Transverse colon (tissue), 4 donors: ENCODE measurements at places on chromosomes 5 and 9.
A peak's percentile ranks its signal among the peaks of the same experiment; 100 is the strongest.

GRCh38 chr5:7073666-7074065 lies 322.3 kb upstream of the ADCY2 start:
- DNase-seq = no peak

GRCh38 chr5:171442287-171443042 lies 23.0 kb downstream of the FGF18 start:
- DNase-seq = no peak

DNA sequence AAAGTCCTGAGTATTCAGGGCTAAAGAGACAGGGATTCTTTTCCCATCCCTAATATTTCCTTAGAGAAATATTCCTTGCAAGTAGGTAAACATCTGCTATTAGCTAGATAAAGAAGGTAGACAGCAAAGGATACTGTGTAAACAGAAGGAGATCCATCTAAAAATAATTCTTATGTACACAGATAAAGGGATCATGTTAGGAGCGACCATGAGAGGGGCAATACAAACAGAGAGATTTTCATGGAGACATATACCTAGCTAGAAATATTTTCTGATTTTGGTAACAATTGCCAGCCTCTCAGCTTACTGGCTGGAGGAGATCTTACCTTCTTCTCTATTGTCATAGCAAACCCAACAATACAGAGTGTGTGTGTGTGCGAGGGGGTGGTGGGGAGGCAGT lies 184.6 kb upstream of the DMAC1 start:
- DNase-seq = no peak

DNA sequence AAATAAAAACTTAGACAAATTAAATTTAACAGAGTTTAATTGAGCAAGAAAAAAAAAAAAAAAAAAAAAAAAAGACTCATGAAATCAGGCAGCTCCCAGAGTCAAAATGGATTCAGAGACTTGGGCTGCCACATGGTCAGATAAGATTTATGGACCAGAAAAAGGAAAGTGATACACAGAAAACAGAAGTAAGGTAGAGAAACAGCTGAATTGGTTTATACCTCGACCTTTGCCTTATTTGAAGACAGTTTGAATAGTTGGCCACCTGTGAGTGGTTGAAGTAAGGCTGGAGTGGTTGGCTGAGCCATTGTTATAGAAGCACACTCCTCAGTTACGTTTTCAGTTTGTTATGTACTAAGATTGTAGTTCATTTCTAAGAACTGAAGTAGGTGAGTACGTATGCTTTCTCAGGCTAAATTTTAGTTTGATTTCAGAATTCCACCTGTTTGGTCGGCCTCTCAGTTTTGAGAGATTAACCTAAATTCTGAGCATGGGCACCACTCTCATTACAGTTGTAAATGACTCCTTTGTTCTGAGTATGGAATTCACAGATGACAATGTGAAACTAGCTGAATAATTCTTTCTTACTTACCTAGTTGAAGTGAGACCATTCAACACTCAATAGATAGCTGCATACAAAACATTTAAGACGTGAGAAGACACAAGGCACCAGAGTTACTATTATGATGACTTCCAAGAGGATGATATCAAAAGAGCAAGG lies 149.0 kb downstream of the AOPEP start:
- DNase-seq = no peak

- no peak for DNase-seq
Observed at GRCh38 chr5:32100230-32100629, 73.9 kb downstream of the GOLPH3 start.

DNA sequence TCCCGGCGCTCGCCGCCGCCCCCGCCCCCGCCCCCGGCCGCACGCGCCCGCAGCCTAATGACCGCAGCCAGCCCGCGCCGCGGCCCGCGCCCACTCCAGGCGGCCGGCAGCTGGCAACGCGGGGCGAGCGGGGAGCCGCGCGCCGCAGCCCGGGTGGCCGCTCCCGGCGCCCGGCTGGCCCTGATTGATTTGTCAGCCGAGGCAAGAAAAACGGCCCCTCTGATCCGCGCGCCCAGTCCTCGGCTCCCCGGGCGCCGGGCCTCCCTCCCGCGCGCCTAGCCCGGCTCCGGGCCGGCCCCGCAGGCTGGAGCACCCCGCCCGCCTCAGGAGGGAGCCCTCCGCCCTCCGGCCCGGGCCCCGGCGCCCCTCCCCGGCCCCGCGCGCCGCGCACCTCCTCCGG lies 11.9 kb upstream of the LHX2 start:
- no peak for DNase-seq

- no peak for DNase-seq
Observed at GRCh38 chr5:76617675-76618074, 5.5 kb downstream of the F2RL2 start.

- DNase-seq = no peak
Observed at GRCh38 chr5:118698774-118699173, 289.6 kb downstream of the DTWD2 start.

DNA sequence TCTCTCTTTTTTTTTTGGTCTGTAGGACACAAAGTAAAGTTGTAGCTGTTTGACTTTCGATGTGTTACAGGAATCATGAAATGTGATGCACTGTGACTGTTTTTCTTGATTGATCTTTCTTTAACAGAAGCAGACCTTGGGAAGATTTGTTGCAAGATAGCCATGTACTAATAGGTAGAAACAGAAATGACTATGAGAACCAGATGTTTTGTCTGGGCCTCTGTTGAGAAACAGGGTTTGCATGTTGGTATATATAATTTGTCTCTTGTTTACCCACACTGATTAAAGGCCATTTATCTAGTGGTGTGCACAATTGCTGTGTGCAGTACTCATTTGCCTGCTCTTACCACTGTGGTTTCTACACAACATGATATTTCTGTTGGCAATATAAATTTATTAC lies 125.1 kb downstream of the HACD4 start:
- no peak for DNase-seq

GRCh38 chr5:118862596-118862995 lies 125.8 kb downstream of the DTWD2 start:
- DNase-seq = no peak

- DNase-seq = peak; percentile 83
Observed at GRCh38 chr9:136799079-136799853, 3.1 kb downstream of the CCDC183 start.

DNA sequence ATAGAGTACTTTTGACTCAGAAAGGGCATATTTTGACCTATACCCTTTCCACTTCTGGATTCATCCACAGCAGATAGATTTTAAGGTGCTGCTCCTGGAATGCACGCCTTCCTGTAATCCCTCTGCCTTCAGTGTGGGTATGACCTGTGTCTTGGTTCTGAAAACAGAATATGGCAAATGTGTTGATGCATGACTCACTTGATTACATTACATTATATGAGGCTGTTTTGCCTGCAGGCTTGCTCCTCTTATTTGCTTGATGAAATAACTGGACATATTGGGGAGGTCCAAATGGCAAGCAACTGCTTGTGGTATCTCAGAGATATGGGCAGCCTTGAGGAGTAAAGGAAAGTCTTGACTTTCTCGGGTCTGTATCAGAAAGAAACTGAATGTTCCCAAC lies 468.6 kb downstream of the CDH18 start:
- DNase-seq = no peak

- no peak for DNase-seq
Observed at GRCh38 chr5:173410459-173411233, 82.4 kb upstream of the STC2 start.

DNA sequence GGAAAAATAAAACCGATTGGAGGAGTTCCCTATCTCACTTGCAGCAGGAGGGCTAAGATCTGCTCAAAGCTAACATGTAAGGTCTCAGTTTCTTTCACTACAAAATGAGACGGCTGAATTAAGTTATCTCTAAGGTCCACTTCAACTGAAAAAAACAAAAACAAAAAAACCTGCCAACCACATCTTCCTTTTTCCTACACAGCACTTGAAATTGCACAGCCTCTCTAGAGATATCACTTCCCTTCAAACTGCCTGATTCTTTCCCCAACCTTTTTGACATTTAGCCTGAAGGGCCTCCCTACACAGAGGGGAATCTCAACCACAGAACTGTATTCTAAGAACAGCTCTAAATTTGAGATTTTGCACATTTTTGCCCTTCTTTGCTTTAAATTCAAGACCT lies 227.9 kb upstream of the TARS1 start:
- DNase-seq = no peak

DNA sequence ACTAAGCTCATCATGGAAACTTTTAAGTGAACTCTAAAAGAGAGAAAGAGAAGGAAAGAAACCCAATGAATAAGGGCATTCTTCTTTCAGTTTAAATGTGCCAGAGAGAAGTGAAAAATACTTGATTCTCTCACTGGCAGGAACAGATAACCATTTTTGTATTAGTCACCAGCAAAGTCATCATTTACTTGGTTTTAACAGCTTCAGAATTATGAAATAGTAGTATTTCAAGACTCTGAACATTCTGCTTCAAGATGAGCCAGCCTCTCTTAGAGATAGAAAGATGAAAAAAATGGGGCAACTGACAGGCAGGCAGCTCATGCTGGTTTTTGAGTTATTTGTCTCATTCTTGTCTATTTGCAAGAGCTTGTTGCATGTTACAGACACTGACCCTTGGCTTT lies 103.5 kb downstream of the GCNT1 start:
- DNase-seq = no peak

DNA sequence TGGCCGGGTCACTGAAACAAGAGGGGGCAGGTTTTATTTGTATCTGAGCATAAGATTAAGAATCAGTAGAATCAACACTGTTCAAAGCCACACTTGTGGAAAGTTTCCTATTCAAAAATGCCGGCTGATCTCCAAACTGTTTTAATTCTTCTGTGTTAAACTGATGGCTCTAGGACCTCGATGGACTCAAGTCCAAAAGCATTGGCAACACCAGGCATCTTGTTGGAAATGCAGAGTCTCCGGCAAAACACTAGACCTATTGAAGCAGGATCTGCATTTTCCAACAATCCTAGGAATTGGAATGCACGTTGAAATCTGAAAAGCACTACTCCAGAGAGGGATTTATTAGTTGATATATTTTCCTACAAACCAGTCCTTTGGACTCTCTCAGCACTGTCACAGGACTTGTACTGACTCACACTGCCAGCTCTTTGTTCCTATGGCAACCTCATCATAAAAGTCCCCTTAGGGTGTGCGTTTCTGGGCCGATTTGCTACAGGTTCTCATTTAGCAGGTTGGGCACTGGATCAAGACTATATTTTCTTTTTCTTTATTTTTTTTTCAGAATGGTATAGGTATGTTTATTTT lies 48.1 kb upstream of the PCA3 start:
- no peak for DNase-seq

GRCh38 chr5:146890066-146890465 lies 11.5 kb upstream of the PPP2R2B start:
- DNase-seq = no peak

- peak; percentile 84 for DNase-seq
Observed at GRCh38 chr5:174724484-174725260, at the start of gene MSX2. MSX2 (plus strand) TSS chr5:174724582; CDS start chr5:174724660, 78 bp downstream.
